ENCODE measurements at places on chromosomes 4 and X.
A peak's percentile ranks its signal among the peaks of the same experiment; 100 is the strongest.

- DNase-seq: no peak
These were observed 33.4 kb downstream of the TXLNG start for GRCh38 chrX:16819634-16820033.

- DNase-seq: no peak
These were observed 1291.0 kb downstream of the ARAP2 start for GRCh38 chr4:34953145-34953799.

GRCh38 chr4:87865288-87865687 lies 32.5 kb downstream of the MEPE start:
- peak; percentile 28 for DNase-seq

GRCh38 chr4:80685214-80685613 lies 345.3 kb upstream of the BMP3 start:
- no peak for DNase-seq

DNA sequence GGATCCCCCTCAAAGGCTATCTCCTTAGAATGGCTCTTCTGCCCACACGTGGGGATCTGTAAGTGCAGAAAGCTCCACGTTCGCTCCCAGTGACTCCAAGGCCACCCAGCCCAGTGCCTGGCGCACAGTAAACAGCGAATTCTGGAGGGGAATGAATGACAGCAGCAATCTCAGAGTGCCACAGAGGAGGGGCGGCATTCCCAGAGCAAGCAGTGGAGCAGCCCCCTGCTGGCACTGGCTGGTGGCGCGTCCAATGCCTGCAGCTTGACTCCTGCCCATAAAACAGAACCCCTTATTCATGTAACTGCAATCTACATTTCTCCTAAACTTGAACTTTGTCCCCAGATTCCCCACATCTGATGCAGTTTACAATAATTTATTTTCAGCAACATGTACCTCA lies 6.9 kb upstream of the HELT start:
- peak; percentile 59 for DNase-seq

GRCh38 chr4:67871867-67872266 lies 11.9 kb downstream of the TMPRSS11D start:
- peak; percentile 75 for DNase-seq

DNA sequence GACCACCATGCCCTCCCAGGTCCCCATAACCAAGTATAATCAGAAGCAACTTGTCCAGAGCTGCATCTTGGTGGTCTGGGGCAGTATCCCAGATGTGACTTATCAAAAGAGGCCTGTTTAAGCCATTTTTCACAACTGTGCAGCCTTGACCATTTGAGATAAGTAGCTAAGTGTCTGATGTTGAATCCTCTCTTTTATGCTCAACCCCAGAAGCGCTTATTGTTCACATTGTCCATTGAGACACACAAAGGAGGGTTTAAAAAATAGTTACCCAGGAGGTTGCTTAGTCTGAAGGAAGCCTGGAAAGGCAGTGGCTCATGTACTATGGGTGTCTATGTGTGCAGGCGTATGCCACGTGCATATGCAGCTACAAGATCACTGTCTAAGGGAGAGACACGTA lies 27.0 kb downstream of the ENPP6 start:
- DNase-seq: no peak

DNA sequence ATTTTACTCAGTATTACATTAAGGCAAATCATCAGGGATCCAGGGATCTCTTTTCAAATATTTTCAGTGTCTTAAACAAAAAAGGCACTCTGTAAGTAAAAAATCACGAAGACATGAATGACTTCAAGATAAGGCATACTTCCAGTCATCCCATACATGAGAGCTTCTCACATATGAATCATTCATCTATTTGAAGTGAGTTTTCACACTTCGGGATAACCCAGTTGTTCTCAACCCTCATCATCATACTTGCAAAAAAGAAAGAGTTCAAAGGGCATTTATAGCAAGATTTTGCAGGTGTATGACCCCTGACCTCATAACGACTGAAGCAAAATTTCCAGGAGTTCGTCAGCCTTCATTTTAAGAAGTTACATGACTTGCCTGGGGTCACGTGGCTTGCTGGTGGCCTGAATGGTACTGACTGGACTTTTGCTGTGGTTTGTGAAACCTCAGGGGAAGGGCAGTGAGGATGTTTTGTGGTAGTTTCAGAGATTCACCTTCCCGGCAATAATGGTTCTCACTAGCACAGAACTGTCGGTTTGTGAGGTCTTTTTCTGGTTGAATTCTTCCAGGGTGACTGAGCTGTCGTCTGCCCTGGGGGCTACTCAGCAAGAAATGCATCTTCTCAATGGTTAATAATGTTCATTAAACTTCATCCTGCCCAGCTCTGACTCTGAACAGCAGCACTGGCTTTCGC lies 115.8 kb upstream of the SHISA3 start:
- DNase-seq: peak; percentile 41

Measured in suppressor macrophage treated with lipopolysaccharide for 1 hour (primary cell).